ENCODE measurements at places on chromosomes 3 and 15.

GRCh38 chr3:17894434-17895060, 152.1 kb upstream of the TBC1D5 start:
- peak; percentile 21 for DNase-seq

DNA sequence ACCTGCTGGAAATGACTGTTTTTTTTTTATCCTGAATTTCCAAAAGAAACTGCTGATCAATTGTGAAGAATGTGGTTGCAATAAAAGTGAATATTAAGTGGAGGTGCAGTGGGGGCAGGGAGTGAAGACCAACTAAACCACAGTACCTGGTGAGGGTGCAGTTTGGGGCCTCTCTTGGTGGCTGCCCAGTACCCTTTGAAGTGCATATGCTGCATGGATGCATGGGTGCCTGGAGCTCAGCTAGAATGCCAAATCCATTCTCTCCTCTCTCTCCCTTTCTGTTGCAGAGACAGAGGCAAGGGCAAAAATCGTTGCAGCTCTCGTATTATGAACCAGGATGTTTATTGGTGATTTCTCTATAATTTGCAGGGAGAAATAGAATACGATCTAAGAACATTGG, 420.5 kb upstream of the ONECUT1 start:
- no peak for DNase-seq

- no peak for DNase-seq
These were observed 246.5 kb upstream of the ONECUT1 start for GRCh38 chr15:53036641-53037040.

DNA sequence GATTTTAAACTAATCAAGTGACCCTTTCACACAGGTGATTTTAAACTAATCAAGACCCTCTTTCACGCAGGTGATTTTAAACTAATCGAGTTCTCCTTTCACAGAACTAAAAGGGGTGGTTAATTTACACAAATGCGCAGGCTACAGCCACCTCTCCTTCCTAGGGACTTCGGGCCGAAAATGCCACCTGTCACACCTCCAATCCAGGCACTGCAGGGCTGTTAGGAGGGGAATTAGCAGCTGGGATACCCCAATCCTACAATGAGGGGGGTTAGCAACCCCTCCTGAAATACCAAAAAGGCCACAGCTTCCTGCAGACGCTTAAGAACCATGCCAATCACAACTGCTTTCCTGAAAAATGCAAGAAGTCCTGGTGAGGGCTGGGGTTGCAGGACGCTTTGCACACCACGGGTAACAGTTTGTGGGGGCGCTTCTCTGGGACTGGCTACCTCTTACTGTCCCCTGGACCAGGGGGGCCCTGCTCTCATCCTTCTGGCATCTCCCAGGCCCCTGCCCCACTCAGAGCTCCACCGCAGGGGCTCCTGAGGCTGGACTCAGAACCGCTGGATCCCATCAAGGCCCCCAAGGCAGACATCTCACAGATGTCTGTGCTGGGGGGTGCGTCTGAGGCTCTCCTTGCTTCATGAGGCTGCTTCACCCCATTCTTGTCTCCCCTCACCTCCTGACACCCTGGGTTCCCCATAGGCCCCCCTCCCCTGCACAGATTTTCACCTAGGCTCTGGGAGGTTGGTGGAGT, 145.9 kb downstream of the OR4M2 start:
- no peak for DNase-seq
